ENCODE measurements at places on chromosomes 11 and 22.
A peak's percentile ranks its signal among the peaks of the same experiment; 100 is the strongest.

DNA sequence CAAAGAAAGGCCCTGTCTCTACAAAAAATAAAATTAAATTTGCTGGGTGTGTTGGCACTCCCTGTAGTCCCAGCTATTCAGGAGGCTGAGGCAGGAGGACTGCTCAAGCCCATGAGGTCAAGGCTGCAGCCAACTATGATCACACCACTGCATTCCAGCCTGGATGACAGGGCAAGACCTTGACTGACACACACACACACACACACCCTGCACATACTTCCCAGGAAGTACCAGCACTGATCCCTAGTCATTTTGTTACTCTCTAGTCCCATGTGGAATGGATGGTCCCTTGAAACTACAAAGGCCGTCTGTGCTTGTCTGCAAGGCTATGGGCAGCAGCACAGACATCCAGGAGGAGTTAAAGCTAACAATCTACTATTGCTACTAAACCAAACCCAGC is 59.7 kb upstream of the CYP2D6 start:
- no peak for DNase-seq

GRCh38 chr11:101474666-101475065 is 109.1 kb downstream of the TRPC6 start:
- no peak for DNase-seq

GRCh38 chr22:46022881-46023512 is 46.0 kb upstream of the WNT7B start:
- no peak for DNase-seq

- peak; percentile 55 for DNase-seq
Observed at GRCh38 chr11:3609416-3610265, 32.2 kb downstream of the ART5 start.

DNA sequence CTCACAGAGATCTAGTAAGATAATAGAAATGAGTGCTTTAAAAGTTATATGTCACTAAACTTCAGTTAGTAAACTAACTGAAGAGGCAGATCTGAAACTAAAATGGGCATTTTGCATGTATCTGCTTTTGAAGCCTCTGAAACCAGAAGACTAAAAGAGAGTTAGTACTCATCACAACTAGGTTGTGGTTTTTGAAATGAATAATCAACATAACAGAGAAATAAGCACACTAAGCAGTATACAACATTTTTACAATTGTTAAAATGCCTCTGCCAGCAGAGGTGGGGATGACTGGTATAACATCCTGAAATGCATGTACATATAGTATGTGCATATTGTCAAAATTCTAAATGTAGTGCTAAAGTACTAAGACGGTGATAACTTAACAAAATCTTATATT is 564.5 kb downstream of the DLG2 start:
- no peak for DNase-seq

DNA sequence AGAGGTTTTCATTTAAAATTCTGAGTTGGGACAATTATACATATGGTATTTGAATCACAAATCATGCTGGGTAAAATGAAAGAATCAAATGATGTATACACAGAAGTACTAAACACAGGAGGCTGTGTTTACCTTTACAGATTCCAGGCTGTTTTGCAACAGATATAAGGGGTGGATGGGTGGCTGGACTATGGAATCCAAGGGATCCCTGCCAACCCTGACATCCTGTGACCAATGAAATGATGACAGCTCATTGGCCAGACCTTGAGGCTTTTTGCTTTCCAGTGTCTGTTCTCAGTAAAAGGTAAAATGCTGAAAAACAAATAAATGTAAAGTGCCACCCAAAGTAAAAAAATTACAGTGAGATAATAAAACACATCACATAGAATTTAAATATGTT is 3.3 kb upstream of the DDI1 start:
- no peak for DNase-seq

DNA sequence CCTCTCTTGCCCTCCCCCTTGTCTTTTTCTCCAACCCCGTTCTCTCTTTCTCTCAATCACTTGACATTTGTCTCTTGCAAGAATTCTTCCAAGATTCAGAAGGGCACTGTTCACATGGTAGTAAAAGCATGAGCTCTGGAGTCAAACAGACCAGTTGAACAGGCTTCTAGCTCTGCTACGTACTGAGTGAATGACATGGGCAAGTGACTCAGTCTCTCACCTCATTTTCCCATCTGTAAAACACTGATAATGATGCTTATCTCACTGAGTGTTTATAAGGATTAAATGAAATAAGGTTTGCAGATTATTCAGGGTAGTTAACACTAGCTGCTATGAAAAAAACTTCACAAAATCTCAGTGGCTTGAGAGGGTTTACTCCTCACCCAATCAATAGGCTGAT is 5.9 kb upstream of the IL10RA start:
- no peak for DNase-seq

- no peak for DNase-seq
Observed at GRCh38 chr11:35362521-35362980, 56.8 kb downstream of the SLC1A2 start.

GRCh38 chr22:37571258-37571991 is 8.5 kb downstream of the LGALS2 start:
- no peak for DNase-seq

GRCh38 chr11:30091737-30092136 is 74.9 kb upstream of the KCNA4 start:
- DNase-seq = no peak

DNA sequence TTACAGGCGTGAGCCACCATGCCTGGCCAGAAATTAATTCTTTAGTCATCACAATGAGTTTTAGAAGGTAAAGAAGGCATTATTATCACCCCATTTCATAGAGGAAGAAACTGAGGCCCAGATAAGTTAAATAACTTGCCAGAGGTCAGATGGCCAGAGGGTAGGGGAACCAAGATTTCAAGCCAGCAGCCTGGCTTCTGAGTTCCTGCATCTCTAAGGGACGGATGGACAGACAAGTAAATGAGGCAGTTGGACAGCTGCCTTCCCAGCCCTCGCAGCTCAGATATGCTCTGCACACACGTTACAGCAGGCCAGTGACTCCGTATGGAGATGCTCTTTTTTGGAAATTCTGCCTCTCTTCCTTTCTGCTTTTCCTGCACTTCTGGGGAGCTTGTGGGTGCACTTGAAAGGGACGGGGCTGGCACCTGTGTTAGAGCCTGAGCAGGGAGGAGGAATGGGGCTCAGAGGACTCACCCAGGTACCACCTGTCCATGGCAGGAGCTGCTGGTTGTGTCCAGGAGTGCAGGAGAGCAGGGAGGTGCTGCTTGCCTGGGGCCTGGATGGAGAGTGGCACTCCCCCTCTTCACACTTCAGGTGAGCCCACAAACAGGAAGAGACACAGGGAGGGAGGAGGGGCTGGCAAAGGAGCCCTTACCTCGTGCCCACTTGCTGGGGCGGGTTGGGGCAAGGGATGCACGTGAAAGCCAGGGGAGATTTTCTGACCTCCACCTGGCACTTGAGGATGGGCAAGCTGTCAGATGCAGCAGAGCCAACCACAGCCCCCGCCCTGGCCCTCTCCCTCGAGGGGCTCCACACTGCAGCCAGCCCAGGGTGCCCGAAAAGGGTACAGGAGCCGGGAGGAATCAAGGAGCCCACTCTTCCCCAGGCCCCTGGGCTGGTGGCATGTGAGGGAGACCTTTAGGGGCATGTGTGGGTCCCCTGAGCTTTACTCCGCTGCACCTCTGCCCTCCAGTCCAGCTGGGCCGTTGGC is 3.3 kb upstream of the FXYD2 start:
- no peak for DNase-seq

DNA sequence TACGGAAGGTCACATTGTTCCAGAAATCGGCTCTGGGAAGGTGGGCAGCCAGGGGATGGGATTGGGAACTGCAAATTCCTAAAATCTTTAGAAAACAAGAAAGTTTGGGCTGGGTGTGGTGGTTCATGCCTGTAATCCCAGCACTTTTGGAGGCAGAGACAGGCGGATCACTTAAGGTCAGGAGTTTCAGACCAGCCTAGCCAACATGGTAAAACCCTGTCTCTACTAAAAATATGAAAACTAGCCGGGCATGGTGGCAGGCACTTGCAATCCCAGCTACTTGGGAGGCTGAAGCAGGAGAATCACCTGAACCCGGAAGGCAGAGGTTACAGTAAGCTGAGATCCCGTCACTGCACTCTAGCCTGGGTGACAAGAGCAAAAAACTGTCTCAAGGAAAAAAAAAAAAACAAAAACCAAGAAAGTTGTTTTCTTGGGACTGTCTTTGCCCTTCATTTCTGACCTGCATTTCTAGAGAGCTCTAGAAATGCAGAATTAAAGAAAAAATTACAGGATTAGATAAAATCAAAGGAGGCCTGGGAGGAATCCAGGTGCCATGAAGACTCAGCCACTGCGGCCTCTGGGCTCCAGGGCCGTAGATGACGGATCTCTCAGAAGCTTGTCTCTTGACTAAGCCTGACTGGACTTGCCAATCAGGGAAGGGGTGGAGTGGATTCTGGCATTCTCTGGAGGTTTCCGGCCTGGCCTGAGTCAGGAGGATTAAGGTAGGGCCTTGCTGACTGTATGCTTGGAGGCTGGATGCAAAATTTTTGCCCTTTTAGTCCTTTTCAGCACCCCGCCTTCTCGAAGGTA is 5.3 kb upstream of the MALAT1 start:
- no peak for DNase-seq

GRCh38 chr22:41596776-41597634 is 7.4 kb upstream of the PMM1 start:
- DNase-seq = peak; percentile 75

GRCh38 chr11:31643857-31644256 is 134.3 kb downstream of the ELP4 start:
- no peak for DNase-seq

GRCh38 chr11:134027671-134028070 is 41.2 kb upstream of the JAM3 start:
- no peak for DNase-seq

DNA sequence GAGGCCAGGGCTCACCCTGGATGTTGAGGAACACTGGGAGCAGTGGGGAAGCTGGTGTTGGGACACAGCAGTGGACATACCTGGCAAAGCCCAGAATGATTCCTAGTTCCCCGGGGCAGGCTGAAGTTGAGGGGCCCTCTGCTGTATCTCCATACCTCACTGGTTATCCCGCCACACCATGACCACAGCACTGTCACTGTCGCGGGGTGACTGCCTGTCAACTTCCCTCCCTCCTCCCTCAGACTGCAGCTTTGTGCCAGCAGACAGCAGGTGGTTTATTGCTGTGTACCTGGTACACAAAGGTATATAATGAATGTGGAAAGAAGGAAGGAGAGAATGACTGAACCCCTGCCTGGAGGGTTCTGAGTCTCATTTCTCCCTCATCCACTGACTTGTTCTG is 318.7 kb downstream of the TMEM135 start:
- no peak for DNase-seq

DNA sequence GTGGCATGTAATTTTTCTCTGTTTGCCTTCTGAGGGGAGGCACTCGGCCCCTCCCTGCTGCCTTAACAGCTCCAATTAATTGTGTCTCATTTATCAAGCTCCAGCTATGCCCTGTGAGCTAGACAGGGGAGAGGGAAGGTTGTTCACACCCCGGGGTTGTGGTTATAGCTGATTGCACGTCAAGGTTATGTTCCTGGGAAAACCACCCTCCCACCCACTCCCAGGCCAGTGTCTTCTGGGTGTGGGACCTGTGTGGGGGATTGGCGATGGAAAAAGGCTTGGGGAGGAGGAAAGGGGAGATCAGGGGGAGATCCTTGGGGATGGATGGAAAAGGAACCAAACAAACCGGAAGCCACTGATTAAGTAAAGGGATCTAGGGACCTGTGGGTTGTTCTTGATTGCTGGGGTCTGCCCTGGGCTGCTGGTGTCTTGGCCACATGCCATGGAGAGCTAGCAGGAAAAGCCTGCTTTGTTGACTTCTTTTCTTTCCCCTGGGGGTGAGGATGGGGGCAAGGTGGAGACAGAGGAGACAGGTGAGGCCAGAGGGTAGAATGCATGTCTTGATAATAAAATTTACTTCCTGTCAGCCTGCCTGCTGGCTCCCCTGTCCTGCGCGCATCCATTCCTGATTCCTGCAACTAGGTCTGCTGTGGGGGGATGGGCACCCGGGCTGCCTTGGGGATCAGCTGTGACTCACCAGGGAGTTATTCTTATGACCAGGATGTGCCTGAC is 13.5 kb upstream of the SORL1-AS1 start:
- no peak for DNase-seq

DNA sequence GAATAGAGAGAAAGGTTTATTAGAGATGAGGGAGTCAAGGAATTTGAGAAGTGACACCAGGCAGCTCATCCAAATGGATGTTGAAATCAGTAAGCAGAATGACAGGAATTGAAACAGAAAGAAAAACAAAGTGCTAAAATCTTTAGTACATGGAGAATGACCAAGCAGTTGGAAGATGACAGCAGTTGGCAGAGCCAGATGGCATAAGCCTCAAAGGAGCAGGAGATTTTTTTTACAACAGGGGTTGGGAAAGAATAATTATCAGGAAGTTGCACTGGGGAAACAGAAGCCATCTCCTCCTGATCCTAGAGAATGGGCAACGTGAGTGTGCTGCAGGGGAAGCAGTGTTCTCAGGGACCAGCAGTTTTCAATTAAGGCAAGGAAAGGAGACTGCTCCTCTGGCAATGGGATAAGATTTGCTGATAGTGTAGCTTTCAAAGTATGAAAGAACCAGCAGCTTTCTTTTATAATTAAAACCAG is 28.9 kb downstream of the RAB39A start:
- no peak for DNase-seq

- DNase-seq = no peak
Observed at GRCh38 chr11:103920449-103920848, 116.0 kb upstream of the DDI1 start.

DNA sequence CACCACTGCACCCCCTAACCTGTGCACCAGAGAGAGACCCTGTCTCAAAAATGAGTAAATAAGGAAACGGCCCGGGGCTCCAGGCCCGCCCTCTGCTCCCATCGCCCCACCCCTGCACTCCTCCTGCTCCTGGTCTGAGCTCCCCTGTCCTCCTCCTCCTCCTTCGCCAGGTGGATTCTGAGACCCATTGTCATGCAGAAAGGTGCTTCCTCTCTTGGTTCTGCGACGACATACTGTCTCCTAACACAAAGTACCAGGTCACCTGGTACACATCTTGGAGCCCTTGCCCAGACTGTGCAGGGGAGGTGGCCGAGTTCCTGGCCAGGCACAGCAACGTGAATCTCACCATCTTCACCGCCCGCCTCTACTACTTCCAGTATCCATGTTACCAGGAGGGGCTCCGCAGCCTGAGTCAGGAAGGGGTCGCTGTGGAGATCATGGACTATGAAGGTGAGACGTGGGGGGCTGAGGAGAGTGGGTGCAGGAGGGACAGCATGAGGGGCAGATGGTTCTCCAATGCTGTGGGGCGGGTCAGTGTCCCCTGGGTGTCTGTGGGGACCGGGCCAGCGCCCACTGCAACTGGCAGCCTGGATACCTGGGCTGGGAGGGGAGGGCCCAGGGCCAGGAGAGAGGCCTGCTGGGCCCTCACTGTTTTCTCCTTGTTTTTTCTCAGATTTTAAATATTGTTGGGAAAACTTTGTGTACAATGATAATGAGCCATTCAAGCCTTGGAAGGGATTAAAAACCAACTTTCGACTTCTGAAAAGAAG is 3.1 kb upstream of the APOBEC3D start:
- DNase-seq = no peak
